ENCODE measurements at places on chromosomes 7 and 10. TPM values are rescaled to one million over a fixed set of nuclear protein-coding genes. Genes with fewer than 3 reads are reported as not detected.

- DNase-seq = no peak
These were observed 47.5 kb downstream of the CHST15 start for GRCh38 chr10:124045801-124046355.

AKR1C1 gene
- 27.8 TPM for total RNA-seq

GRCh38 chr10:15419279-15419874 is 48.3 kb upstream of the FAM171A1 start:
- DNase-seq = no peak

- DNase-seq = no peak
These were observed 417.1 kb upstream of the KLF6 start for GRCh38 chr10:4201866-4202825.

DNA sequence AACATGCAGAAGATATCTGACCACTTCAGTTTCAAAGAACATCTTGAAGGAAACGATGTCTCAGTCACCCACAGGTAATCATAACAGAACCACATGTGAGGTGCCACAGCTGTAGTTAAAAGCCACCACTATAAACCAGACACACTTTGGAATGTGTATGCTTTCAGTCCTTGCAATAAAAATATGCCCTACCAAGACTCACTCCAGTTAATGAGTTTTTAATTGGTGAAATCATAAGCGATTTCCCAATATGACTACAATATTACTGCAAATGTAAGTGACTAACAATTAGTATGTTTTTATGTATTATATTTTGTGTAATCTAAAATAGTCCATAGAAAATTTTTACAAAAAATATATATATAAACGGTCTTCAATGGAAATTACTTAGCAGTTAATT is 428.2 kb downstream of the PARD3 start:
- no peak for DNase-seq

HMX3 gene
- not detected for total RNA-seq

GRCh38 chr10:66834802-66835201 is 91.0 kb upstream of the LRRTM3 start:
- no peak for DNase-seq

DNA sequence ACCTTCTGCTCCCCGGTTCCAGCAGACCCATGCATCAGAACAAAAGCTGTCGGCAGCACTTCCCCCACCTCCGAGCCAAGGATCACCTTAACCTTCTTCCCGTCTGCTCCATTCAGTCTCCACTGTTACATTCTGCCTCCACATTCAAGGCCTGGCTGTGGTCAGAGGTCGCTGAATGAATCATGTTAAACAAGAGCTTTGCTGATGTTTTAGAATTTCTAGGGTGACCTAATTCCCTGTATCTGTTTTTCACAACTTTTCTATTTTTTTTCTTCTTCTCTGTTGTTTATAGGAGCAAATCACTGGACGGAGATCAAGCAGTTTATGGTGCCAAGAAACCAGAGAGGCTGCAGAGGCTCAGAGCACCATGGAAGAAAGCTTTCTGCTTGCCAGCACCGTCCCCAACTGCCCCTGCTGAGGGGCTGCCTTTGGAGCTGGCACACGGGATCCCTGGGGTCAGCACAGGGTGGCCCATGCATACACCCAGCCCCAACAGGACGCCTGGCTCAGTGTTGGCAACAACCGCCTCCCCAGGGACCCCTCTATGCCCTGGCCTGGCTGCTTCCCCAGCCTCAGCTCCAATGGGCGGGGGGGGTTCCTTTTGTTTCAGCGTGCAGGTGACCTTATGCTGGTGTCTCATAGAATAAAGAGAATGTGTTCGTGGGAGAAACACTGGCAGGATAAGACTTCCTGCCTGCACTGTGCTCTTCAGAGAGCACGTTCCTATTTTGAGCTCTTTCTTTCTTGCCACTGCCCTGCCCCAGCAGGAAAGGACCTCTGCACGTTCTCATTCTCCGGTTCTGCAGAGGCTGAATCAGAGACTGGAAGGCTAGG is 182.7 kb upstream of the LYZL2 start:
- DNase-seq = peak; percentile 83

DNA sequence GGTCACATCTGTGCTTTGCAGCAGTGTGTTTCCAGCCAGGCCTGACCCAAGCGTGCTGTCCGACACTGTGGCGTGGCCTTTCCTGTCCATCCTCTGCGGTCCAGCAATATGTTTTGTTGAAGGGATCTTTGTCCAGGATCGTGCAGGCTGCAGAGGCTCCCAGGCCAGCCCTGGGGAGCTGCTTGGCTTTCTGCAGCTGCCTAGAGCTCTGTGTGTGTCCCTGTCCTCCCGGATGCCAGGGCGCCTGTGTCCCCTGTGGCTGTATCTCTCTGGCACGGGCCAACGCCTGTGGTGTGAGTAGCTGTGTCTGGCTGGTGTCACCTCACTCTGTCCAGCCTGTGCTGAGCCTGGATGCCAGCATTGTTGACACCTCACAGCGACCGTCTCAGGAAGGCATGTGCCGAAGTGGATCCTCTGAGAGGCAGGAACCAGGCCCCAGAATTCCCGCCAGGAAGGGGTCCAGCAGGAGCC is 94.5 kb downstream of the INPP5A start:
- no peak for DNase-seq

GRCh38 chr10:109743146-109743545 is 180.2 kb downstream of the XPNPEP1 start:
- no peak for DNase-seq

GRCh38 chr7:102830197-102830596 is 81.4 kb downstream of the FAM185A start:
- DNase-seq = no peak

- DNase-seq = no peak
These were observed 35.1 kb downstream of the EGFR start for GRCh38 chr7:55053651-55054571.

GRCh38 chr7:151987748-151988529 is 31.7 kb downstream of the GALNTL5 start:
- no peak for DNase-seq

- DNase-seq = no peak
These were observed 437.4 kb downstream of the PTPRN2 start for GRCh38 chr7:158150234-158150633.

- no peak for DNase-seq
These were observed 158.2 kb downstream of the SPAG6 start for GRCh38 chr10:22503315-22504088.

SPAM1 gene
- total RNA-seq = not detected

GRCh38 chr10:60916025-60916424 is 28.0 kb downstream of the RHOBTB1 start:
- no peak for DNase-seq

DNA sequence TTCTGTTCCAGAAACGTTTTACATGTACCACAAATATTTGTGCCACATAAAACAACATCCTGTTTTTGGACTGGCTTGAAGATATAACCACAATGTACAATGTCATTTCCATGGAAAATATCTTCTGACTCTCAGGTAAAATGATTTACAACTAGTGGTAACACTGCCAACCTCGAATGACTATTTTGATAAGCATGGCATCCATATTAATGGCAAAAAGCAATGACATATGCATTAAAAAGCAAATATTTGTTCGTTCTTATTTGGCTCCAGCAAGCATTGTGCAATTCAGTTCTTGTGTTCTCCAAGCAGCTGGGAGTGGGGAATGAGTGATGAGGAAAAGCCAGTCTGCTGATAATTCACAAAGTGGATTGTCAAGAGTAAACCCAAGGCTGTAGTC is 289.0 kb downstream of the PLXDC2 start:
- DNase-seq = no peak

GNB2 gene
- 51.2 TPM for total RNA-seq

WEE2 gene
- total RNA-seq = 0.42 TPM

GRCh38 chr7:12162415-12163113 is 48.5 kb upstream of the TMEM106B start:
- DNase-seq = no peak

- DNase-seq = no peak
These were observed 179.2 kb upstream of the MBL2 start for GRCh38 chr10:52951824-52952223.

- DNase-seq = no peak
These were observed 105.0 kb upstream of the DIP2C start for GRCh38 chr10:794382-794956.

CAMK2B gene
- 1.5 TPM for total RNA-seq

GRCh38 chr10:92591550-92592022 is 1.3 kb upstream of the KIF11 start:
- DNase-seq = peak; percentile 71

NPY4R gene
- 0.16 TPM for total RNA-seq

HOXA11 gene
- 9.3 TPM for total RNA-seq

- DNase-seq = no peak
These were observed 16.8 kb downstream of the GNG11 start for GRCh38 chr7:93938293-93938692.

GRCh38 chr7:28355635-28356319 is 56.5 kb upstream of the CREB5 start:
- DNase-seq = peak; percentile 14

CASD1 gene
- 79.7 TPM for total RNA-seq

DNA sequence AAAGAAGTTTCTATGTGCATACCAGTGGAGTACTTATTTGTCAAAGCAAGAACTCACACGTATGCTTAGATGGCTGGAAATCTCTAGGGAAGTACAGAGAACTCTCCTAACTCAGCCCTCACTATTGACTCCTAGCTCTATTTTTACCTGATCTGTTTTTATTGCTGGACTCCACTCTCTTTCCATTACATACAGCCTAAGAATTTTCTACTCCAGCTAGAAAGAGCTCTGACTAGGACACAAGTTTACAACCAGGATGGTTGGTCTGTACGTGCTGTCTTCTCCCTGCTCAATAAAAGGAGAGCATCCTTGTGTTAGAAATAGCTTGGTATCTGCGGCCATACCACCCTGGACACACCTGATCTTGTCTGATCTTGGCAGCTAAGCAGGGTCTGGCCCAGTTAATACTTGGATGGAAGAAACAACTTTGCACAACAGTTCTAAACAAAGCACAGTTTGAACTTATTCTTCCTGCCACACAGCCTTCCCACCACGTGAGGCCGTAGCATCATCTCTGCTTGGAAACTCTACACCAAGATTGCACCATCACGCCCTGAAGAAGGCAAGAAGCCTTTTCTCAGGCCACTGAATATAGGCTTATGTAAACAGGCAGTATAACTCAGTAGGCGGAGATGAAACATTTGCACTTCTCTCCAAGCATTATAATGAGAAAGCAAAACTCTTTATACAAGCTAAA is 50.7 kb downstream of the KCNMA1 start:
- DNase-seq = no peak

LRRD1 gene
- total RNA-seq = 1.8 TPM

GRCh38 chr7:121026577-121027111 is 38.1 kb downstream of the CPED1 start:
- no peak for DNase-seq

- DNase-seq = no peak
These were observed 408.2 kb upstream of the ADARB2 start for GRCh38 chr10:2145491-2145890.

GRCh38 chr7:105364684-105365083 is 24.0 kb downstream of the SRPK2 start:
- no peak for DNase-seq

PHKG1 gene
- total RNA-seq = 3.6 TPM

GRCh38 chr7:103132995-103133688 is 15.8 kb downstream of the NAPEPLD start:
- no peak for DNase-seq

DNA sequence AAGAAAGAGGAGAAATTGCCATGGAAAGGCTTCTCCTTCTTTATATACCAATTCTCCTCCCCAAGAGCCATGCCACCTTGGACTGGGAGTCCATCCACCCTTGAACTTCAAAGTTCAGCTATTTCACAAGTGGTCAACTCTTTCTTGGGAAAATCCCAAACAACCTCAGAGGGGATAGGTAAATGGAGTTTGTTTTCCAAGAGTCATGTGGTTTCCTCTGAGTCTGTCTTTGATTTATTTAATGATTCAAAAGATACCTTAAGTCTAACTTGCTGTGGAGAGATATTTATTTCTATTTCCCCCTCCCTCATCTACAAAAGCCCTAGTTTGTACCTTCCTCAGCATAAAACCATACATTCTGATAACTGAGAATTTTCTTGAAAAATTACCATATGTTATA is 758.6 kb upstream of the IGFBP3 start:
- DNase-seq = no peak

DNA sequence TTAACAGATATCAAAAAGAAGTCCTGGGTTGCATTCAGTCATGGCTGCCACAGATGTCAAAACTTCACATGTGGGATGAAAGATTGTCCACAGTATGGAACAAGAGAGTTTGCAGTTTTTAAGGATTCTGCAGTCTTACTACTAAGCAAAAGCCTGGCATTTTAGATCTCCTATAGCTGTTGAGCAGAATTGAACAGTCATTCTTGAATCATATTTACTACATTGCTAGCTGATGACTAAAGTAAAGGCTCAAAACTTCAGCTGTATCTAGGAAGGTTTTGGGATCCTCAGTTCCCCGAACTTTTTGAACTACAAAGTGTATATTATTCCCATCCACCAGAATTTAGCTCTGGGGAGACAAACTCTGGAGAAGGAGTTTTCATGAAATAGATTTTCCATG is 31.0 kb downstream of the BET1 start:
- DNase-seq = no peak

- DNase-seq = no peak
These were observed 193.2 kb downstream of the CREB5 start for GRCh38 chr7:28605427-28606085.

DNA sequence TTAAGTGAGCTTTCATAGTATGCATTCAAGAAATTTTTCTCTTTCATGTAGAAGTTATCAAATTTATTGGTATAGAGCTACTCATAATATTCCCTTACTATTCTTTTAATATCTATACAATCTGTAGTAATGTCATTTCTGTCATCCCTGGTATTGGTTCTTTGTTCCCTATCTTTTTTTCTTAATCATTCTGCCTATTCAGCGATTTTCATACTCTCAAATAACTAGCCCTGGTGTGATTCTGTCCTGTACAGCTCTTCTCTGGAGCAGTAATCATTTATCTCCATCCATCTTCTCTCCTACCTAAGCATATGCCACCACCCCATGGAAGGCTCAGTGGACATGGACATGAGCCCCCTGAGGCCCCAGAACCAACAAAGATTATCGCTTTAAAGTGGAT is 213.2 kb upstream of the NEBL start:
- DNase-seq = no peak

- no peak for DNase-seq
These were observed 135.5 kb downstream of the SLIT1 start for GRCh38 chr10:97050205-97050745.

DNA sequence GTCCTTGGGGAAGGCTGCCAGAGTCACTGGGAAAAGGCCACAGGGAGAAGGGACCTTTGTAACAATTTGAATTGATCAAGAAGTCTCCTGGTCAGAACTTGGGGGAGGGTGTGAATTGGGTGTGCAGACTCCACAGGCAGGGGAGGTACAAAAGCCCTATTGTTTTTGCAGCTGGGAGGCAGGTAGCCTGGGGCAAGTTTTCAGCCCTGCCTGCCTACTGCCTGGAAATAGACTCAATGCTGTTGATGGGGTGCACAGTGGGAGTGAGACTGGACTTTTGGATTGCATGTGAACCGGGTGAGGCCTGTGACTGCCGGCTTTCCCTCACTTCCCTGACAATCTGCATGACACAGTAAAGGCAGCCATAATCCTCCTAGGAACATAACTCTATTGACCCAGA is 947.0 kb downstream of the REEP3 start:
- no peak for DNase-seq

GRCh38 chr7:90180649-90181048 is 26.4 kb downstream of the STEAP1 start:
- no peak for DNase-seq

SH3PXD2A gene
- total RNA-seq = 56.9 TPM

GRCh38 chr10:130339091-130339490 is 202.9 kb downstream of the GLRX3 start:
- DNase-seq = no peak

MSS51 gene
- total RNA-seq = 5.9 TPM

KLF14 gene
- 0.32 TPM for total RNA-seq

GRCh38 chr7:110209884-110210283 is 881.0 kb upstream of the LRRN3 start:
- DNase-seq = no peak
